RWPE2 (cell line): ENCODE measurements at places on chromosomes 6 and 20.

GRCh38 chr20:52439375-52439774 lies 247.8 kb upstream of the ZFP64 start:
- peak; percentile 51 for DNase-seq

GRCh38 chr6:164663634-164664033 lies 645.8 kb downstream of the C6orf118 start:
- no peak for DNase-seq

DNA sequence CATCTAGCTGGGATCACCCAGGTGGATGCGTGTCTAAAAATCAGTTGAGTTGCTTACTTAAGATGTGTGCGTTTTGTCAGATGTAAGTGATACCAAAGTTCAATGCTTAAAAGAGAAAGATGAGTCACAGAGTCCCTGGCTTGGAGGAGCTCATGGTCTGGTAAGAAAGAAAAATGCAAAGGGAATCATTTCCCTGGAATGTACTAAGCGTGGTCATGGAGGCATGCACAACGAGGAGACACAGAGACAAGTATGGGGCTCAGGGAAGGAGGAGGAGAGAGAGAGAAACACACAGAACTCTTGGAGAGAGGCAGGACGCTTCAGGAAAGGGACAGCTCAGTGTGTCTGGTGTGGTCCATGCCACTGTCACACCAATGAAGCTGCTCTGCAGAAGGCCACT lies 186.9 kb upstream of the GMDS start:
- no peak for DNase-seq

DNA sequence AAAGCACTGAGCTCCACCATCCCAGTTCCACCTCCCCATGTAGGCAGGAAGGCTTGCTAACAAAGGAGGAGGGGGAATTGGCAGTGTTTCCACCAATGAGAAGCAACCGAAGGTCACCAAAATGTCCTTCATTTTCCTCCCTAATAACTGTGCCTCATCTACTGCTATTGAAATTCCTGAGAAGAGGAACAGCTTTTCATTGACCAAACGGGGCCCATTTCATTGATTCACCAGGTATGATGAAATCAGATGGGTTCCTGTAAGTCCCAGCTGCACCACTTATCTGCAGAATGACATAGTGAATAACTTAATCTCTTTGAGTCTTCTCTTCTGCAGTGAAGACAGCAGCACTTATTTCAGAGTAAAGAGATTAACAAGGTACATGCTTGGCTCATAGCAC lies 17.3 kb downstream of the TREM1 start:
- no peak for DNase-seq

DNA sequence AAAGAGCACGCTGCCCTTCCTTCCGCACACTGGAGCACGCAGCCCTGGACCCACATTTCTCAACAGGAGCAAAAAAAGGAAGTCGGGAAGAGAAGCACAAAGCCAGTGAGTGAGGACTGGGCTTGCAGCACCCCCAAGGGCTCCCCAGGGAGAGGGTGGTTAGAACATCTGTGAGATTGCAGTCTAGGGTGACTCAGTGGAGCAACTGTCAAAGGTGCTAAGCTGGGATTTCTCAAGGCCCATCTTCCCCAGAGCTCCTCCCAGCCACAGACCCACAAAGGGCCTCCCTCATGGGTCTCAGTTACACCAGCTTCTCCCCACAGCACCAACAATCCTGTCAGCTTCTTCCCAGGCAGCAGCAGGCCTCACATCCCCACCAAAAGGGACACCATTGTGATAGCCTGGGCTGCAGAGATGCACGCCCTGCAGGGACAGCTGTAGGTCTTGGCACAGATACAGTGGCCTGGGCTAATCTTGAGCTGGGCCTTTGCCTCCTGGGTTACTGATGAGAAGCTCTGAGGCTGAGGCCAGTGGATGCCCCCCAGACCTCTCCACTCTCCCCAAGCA lies 39.6 kb upstream of the CD93 start:
- peak; percentile 33 for DNase-seq

- no peak for DNase-seq
Measured at GRCh38 chr6:169642455-169642854, 59.4 kb downstream of the WDR27 start.

DNA sequence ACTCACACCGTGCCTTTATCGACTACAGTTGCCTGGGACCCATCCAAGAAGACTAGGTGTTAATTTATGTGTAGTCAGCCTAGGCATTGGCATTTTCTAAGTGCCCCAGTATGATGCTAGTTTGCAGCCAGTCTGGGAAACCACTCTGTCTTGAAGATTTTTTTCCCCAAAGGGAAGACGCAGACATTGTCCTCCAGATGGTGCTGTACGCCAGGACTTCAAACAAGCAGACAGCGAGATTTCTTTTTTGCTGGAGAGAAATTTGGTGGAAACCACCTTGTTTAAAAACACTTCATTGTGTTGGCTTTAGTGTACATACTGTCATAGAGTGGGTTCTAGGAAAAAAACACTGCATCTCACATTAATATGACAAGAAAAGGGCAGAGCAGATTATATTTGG lies 30.0 kb downstream of the ALDH5A1 start:
- no peak for DNase-seq

GRCh38 chr20:49132995-49133478 lies 55.1 kb downstream of the STAU1 start:
- no peak for DNase-seq

- DNase-seq = no peak
Measured at GRCh38 chr20:44264287-44264686, 17.2 kb downstream of the GDAP1L1 start.

DNA sequence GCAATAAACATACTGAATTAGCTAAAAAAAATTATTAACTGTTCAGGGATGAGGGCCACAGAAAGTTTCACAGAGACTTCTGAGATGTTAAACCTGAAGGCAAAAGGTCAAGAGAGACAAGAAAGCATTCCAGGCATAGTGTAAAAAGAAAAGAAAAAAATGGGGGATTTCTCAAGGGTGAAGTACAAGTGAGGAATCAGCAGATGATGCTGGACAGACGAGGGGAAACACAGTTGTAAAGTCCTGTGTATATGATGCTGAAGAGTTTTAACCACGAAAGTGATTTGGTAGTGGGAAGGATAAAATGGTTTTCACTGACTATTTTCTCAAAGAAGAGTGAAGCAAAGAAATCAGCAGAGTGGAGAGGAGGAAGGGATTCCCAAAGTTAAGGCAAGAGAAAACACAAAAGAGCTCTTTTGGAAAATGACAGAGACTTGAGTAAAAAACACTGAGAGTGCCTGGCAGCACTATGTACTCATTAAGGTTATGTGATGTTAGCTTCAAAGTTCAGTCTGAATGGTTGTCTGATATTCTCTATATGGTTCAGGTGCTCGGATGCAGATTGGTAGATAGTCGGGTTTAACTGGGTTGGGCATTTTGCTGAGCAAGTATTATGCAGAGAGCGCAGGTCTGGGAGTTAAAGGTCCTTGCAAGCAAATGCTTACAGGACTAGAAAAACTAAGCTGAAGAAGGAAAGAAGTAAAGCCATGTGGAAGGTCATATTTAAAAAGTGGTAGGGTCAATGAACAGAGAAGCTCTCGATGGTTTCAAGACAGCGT lies 16.4 kb downstream of the RAB23 start:
- no peak for DNase-seq
